ENCODE measurements at places on chromosomes 5 and 9.

- DNase-seq, result no peak
Observed at GRCh38 chr9:126758916-126759585, 45.8 kb upstream of the ZBTB43 start.

GRCh38 chr9:127980060-127980705, 606 bp downstream of the EEIG1 start:
- DNase-seq, result no peak

DNA sequence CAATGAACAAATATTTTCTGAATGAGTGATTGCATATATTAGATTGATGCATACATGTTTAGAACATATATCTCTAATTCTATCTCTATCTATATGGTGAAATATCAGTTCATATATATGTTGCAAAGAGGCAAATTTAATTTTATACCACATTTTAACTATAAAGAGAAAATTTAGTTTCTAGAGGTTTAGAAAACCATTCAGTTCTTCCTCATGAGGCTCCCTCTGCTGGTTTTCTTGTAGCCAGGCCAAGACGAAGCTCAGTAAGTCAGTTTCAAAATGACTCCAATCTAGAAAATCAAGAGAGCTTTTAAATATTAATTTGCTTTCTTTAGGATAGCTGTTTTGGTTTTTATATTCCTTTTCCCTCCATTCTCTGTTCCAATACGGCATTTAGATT, 312.1 kb downstream of the TMEM232 start:
- no peak for DNase-seq

DNA sequence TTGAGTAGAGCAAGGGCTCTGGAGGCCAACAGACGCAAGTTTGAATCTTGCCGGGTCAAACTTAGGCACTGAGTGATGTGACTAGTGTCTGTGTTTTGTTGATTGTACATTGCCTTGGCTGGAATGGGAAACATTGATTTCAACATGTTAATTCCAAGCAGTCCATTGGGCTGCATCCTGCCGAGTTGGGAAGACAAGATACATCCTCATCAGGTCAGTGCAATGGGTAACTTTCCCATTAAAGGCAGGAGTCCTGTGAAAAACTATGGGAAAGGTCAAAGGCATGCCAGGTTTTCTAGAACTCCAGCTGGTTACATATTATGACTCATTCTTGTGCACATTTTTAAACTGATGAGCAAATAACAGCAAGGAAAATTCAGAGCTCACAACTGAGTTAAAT, 126.5 kb upstream of the ABCA1 start:
- DNase-seq, result no peak

DNA sequence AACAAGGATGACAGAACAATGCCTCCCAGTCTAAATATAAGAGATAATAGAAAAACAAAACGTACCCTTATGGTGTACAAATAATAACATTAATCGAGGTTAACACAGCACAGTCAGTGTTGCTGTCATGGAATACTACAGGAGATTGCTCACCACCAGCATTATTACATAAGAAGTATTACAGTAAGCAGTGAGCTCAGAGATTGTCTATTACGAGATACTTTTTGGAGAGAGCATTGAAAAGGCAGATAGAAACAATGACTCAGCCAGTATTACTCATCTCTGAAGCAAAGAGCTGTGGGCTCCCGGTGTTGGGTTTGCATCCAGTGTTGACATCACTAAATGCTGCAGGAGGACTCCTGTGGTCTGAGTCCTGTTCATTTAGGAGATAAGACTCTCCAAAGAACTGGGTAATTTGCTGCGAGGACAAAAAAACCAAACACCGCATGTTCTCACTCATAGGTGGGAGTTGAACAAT, 191.9 kb upstream of the SEMA6A start:
- no peak for DNase-seq

DNA sequence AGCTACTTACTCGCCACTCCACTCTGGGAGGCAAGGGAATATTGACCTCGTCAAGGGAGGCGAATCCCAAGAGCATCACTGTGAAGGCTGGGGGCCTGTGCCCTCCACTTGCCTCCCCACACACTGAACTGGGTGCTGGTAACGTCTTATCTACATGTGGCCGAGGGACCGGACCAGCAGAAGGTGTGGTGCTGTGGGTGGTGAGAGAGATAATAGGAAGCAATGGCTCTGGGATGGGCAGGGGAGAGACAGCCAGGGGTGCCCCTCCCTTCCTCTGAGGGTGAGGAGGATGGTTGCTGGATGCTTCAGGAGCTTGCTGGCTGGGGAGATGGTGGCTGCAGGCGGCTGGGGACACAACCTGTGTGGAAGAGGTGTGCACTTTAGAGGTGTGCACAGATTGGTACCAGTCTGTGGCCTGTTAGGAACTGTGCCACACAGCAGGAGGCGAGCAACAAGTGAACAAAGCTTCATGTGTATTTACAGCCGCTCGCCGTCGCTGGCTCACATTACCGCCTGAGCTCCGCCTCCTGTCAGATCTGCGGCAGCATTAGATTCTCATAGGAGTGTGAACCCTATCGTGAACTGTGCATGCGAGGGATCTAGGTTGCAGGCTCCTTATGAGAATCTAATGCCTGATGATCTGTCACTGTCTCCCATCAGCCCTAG, 100.3 kb downstream of the ENTREP1 start:
- no peak for DNase-seq

DNA sequence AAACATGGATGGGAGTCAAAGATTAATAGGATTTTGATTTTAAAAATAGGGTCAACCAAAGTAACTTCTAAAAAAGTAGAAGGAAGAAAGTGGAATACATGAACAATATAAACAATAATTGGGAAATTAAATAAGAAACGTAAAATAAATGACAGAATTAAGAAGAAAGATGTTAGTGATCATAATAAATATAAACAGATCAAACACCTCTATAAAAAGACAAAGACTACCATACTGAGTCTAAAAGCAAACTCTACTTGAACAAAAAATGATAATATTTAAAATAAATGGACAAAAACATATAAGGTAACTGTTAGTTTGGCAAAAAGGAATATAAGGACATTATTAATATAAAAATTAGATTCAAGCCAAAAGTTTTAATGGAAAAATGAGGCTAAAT, 57.7 kb upstream of the ZNF618 start:
- DNase-seq, result no peak

DNA sequence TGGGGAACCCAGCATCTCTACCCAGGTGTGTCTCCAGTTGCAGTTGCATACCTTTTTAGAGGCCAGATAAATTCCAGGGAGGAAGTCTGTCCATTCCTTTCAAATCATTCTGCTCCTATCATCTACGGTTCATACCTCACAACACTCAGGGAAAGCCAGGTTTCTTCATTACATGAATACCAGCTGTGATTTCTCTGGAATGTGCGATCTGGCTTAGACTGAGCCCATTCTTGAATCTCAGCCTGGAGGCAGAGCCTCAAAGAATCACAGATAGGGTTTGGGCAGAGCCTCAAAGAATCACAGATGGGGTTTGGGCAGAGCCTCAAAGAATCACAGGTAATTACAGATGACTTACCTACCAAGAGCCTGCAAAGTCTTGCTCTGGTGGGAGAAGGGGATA, 7.2 kb downstream of the P4HA2 start:
- no peak for DNase-seq

DNA sequence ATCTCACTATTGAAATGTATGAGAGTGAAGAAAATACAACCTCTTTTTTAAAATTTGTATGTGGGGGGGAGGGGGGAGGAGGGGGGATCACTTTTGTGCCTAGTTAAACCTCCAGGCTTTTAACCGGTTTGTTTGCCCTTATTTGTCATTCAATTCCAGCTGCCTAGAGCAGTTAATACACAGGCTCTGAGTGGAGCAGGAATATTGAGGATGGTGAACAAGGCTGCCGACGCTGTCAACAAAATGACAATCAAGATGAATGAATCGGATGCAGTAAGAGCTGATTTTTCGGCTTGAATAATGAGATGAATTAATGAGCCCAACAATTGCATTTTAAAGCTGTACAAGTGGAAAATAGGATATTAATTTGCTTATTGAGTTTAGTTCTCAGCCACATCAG, 28.7 kb upstream of the SNX24 start:
- DNase-seq, result no peak

DNA sequence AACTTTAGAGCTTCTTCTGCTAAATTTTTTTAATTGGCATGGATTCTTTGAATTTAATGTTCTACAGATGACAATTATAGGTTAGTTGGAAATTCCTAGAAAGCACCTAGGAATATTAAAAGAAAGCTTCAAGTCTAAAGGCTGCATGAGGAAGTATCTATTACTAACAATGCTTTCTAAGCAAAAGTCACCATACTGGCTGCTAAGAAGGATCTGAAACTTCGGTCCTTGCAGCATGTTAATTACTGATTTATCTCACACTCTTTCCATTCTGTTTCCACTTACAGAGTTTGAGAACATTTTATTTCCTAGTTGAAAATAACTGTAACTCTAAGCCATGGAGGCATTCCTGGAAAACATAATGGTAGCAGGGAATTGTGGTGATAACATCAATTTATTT, 8.4 kb downstream of the SEMA6A start:
- DNase-seq, result no peak
